ENCODE measurements at places on chromosomes 11 and 22.

DNA sequence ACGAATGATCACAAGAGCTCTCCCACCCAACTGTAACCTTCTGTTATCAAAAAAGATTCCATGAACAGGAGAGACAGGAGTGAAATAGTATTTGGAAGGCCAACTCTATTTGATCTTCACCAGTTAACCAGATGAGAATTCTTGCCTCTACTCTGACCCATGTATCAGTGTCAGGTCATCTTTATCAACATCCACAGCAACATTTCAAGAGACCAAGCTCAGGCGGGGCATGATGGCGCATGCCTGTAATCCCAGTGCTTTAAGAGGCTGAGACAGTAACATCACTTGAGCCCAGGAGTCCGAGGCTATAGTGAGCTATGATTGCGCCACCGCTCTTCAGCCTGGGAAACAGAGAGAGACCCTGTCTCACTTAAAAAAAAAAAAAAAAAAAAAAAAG is 62.3 kb downstream of the GAB2 start:
- DNase-seq = no peak

- DNase-seq = no peak
Observed at GRCh38 chr22:47000888-47001287, 238.4 kb downstream of the TBC1D22A start.

- no peak for DNase-seq
Observed at GRCh38 chr11:72627594-72628281, 46.5 kb downstream of the PDE2A start.

GRCh38 chr11:64453466-64453865 is 94.5 kb downstream of the RPS6KA4 start:
- DNase-seq = no peak

- no peak for DNase-seq
Observed at GRCh38 chr11:10351765-10352641, 47.1 kb downstream of the ADM start.
